Myocyte (in vitro differentiated cells): ENCODE measurements at places on chromosomes 1 and 21.

DNA sequence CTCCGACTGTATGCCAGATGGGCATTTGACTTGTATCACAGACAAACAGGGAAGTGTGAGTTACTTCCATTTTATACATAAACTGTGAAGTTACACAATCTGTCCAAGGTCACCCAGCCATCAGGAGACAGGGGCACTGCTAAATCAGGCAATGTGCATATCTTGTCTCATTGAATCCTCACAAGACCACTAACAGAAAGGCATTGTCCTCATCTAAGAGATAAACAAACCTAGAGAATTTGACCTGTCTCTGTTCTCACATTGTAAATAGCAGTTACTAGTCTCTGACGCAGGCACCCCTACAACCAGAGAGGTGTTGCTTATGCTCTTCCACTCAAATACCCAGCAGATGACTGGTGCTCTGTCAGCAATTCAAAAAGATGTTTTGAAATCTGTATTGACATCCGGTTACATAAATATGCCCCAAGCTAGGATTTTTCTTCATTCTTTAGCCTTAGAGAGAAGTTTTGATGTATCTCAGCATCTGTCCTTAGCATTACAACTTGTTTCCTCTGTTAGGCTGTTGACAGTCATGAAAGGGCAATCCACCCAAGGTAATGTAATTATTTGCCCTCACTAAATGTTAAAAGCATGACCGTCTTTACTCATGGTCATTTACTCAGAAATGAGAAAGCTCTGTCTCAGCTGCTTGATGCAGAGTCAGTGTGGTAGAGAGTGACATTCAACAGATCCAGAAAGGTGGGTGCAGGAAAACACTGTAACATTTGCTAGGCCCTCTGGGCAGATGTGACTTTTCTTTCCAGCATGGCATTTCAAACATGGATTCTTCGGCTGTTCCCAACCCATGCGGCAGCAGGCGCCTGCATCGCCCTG is 51.9 kb upstream of the ZNF326 start:
- DNase-seq = no peak

DNA sequence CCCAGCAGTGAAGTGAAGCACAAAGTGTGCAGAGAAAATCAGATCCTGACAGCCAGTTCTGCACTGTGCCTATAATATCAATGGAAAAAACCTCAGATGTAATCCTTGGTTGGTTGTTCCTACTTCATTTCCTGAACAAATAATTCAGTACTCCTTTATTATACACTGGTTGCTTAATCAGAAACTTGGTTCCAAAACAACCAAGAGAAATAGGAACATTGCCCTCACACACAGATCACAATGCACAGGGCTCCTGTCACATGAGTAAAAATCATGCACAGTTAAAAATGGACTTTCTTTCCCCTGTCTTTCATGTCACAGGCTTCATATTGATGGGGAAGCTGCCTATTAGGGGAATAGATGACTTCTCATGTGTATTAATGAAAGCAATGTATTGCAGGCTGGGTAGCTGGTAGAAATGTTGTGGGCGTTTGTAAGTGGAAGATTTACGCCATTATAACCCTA is 9.7 kb downstream of the DNASE2B start:
- DNase-seq = no peak

DNA sequence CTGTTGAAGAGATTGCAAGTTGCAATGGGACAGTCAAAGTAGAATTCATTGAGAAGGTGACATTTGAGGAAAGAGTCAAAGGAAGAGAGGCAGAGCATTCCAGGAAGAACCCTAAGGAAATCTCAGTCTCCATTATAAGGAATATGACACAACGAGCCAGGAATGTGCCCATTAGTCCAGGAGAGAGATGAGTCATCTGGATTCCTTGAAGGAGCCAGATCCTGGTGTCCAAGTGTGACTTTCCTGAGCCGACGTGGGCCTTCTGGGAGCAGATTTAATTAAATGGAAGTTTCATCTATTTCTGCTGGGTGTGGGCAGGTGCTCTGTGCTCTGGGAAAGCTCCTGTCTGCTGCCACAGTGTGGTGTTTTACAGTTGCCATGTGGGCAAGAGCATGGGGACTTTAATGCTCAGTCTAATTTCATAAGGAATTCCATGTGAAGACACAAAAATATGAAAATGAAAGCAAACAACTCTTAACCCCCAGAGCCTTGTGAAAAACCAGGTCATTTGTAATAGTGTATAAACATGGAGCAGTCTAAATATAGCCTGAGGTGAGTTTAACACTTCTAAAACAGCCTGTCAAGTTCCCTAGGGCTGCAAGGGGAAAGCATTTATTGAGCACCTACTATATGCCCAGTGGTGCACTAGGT is 111.4 kb upstream of the ARTN start:
- peak; percentile 90 for DNase-seq

GRCh38 chr21:41878831-41879189 is 334 bp downstream of the PRDM15 start:
- peak; percentile 88 for DNase-seq

DNA sequence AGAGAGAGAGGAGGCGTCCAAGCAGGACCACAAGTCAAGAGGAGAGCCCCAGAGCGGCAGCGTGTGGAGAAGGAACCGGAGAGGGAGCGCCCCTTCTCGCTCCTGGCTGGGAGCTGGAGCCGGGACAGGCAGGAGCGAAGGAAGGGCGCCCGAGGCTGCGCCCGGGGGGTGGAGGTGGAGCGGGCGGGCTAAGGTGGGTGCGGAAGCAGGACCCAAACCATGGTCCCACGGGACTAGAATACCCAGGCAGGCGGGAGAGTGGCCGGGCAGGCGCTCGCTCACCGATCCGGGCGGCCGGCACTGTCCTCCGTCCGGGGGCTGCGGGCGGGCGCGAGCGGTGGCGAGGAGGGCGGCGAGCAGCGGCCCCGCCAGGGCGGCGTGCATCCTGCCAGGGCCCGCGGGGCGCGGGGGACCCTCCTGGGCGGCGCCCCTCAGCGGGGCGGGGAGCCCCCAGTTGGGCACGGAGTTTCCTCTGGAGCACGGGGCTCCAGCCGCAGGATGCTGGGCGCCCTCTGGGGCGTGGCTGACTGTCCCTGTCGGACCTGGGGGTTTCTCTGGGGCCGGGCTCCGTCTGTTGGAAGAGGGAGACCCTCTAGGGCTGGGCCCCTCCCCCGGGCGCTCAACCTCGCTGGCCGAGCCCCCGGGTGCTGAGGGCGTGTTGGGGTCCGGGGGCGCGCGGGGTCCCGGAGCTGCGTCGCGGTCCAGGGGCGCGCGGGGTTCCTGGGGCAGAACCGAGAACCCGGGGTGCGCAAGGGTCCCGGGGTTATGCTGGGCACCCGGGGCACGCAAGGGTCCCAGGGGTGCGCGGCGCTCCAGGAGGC is 569 bp downstream of the TRABD2B start:
- no peak for DNase-seq

DNA sequence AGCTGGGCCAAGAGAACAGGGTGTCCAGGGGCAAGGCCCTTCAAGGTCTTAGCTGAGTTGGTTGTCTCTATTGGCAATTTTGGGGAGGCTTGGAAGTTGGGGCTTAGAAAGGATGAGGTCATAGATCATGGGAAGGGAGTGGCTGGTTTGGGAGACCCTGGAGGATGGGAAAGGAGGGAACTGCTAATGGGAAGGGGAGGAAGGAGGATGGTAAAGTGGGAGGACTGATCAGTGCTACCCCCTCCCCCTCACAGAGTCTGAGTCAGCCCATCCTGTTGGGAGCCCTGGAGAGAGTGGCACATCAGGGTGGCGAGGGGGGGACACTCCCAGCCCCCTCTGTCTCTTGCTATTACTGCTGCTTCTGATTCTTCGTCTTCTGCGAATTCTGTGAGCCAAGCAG is 5.1 kb downstream of the EFNA4 start:
- no peak for DNase-seq

GRCh38 chr1:33332357-33332789 is 11.5 kb upstream of the A3GALT2 start:
- DNase-seq = peak; percentile 74

- peak; percentile 54 for DNase-seq
These were observed 318 bp downstream of the ALDH4A1 start for GRCh38 chr1:18901952-18902522.

- DNase-seq = no peak
These were observed 44.9 kb upstream of the SCMH1 start for GRCh38 chr1:41286992-41287391.

- no peak for DNase-seq
These were observed 759 bp downstream of the SMYD3 start for GRCh38 chr1:246506367-246506673.

DNA sequence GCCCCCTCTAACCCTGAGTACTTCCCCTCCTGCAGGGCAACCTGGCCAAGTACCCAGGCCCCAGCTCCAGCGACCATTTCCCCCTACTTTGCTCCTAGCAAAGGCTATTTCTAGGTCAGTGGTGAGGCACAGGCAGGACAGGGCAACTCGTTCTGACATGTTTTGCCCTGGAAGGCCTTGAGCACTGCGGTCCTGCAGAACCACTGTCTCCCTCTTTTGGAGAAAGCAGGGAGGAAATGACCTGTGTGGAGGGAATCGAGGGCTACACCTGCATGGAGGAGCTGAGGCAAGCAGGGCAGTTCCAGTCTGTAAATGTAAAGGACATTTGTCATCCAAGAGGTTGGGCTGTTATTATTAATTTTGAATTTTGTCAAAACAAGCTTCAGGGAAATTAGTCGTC is 99.1 kb downstream of the PPIAL4G start:
- no peak for DNase-seq

DNA sequence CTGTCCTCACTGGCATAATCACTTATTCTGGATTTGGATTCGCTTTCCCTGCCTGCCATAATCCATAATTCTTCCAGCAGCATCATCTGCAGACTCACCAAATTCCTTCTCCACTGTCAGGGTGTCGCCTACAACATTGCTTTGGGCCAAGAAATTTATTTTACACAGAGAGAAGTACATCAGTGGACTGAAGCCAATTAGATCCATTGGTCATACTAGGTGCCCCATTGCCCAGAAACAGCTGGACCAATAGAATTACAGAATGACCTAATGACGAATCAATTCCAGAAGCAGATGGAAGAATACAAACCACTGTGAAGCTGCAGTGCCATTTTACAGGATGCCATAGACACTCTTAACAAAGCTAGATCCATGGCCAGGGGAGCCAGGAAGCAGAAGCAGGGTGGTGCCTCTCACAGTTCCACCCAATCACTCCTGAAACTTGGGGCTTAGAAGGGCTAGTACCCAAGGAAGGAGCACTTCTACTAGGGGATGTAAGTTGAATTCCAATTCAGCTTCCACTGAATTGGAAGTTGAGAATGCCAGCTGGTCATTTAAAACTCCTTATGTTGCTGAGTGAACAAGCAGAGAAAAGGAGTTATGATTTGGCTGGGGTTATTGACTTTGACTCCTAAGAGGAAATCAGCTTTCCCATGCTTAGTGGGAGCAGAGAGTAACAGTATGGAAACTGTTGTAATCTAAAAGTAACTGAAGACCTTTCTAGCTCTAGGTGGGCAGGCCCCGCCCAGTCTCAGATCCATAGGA is 44.0 kb downstream of the EDN2 start:
- no peak for DNase-seq

- DNase-seq = peak; percentile 76
These were observed 78.1 kb downstream of the DHRS3 start for GRCh38 chr1:12539705-12540579.

DNA sequence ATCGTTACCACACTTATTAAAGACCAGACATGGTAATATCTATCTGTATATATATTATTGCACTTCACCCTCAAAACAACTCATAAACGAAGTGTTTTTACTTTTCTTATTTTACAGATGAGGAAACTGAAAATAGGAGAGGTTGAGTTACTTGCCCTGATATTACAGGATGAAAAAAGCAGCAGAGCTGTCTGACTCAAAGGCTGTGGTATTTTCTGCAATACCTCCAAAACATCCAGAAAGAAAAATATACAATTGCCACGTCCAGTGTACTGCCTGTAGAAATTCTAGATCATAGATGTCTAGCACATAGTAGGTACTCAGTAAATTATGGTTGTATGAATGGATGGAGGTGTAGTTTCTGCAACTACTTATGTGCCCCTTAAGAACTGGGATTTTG is 5.2 kb upstream of the TARBP1 start:
- DNase-seq = no peak

GRCh38 chr1:88784551-88784950 is 100.5 kb downstream of the PKN2 start:
- no peak for DNase-seq

- DNase-seq = no peak
These were observed 211.2 kb downstream of the SETD4 start for GRCh38 chr21:35849144-35849543.

DNA sequence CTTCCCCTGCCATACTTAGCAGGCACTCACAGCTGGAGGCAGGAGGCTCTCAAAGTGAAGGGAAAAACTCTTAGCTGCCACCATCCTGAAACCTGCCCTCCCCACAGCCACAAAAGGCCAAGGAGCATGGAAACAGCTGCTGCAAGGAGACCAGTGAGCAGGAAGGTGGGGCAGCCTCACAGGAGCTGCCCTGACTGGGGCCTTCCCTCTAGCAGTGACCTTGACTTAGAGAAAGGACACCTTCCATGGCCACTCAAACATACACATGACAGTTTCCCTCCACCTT is 126.3 kb downstream of the HIVEP3 start:
- DNase-seq = peak; percentile 72
